Activated CD8-positive, alpha-beta T cell treated with anti-CD3 and anti-CD28 coated beads, Interleukin-2, amount 10 ng/mL, durations not matched to agents 7 days and 5 days (primary cell): ENCODE measurements at places on chromosomes 12 and 14. TPM values are rescaled to one million over a fixed set of nuclear protein-coding genes. Genes with fewer than 3 reads are reported as not detected.

DNA sequence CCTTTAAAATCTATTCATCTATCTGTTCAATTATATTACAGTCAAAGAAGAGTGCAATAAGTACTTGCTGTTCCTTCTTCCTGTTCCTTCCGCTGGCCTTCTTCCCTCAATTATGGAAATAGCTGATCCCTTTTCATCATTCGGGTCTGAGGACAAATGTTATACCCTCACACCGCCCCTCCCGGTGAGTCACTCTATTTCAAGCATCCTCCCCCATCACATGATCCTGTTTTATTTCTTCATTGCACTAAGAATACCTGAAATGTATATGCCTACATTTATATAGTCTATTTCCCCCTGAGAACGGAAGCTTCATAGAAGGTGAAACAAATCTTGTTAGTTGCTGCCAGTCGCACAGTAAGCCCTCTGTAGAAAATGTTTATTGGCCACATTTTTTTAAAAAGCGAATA lies 2.5 kb downstream of the SLC38A1 start:
- peak; percentile 58 for DNase-seq
- peaks cover 35% of the 10 kb centered on the region for H3K36me3 ChIP-seq
- H3K27ac ChIP-seq, result no peak overlapping the region

Gene LRP6
- 0.08 TPM for total RNA-seq

DNA sequence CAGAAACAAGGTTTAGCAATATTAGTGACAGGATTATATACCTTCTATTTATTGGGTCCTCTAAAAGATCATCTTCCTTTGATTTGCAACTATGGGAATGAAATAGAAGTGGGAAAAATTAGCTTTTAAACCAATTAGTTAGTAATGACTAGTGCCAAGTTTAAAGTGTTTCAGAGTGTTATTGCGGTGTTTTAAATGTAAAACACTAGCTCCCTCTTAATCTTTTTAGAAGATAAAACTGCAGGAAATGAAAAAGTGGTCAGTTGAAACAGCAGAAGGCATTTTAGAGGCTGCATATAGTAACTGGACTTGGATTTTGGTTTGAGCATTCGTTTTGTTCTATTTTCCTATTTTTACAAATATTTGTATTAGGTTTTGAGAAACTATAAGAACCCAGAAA lies 286.2 kb downstream of the RAD51B start:
- no peak overlapping the region for H3K27ac ChIP-seq
- H3K36me3 ChIP-seq, result peaks cover 10% of the 10 kb centered on the region
- DNase-seq, result no peak
- H3K27me3 ChIP-seq, result no peaks in the 10 kb centered on the region

- H3K36me3 ChIP-seq, result no peaks in the 10 kb centered on the region
- H3K27ac ChIP-seq, result no peak overlapping the region
- no peak overlapping the region for H3K4me3 ChIP-seq
- H3K4me1 ChIP-seq, result no peaks in the 10 kb centered on the region
These were observed 35.8 kb downstream of the OTX2 start for GRCh38 chr14:56774503-56774902.

Gene BIN2
- total RNA-seq, result 161 TPM

GRCh38 chr12:118925407-118925806 lies 55.9 kb upstream of the SRRM4 start:
- no peaks in the 10 kb centered on the region for H3K4me1 ChIP-seq
- no peaks in the 10 kb centered on the region for H3K36me3 ChIP-seq
- no peaks in the 10 kb centered on the region for H3K27me3 ChIP-seq
- H3K27ac ChIP-seq, result no peak overlapping the region
- no peak overlapping the region for H3K4me3 ChIP-seq
- no peak for DNase-seq

Gene MYH6
- total RNA-seq, result not detected

Gene C12orf54
- not detected for total RNA-seq

Gene SLC4A8
- 12.6 TPM for total RNA-seq

DNA sequence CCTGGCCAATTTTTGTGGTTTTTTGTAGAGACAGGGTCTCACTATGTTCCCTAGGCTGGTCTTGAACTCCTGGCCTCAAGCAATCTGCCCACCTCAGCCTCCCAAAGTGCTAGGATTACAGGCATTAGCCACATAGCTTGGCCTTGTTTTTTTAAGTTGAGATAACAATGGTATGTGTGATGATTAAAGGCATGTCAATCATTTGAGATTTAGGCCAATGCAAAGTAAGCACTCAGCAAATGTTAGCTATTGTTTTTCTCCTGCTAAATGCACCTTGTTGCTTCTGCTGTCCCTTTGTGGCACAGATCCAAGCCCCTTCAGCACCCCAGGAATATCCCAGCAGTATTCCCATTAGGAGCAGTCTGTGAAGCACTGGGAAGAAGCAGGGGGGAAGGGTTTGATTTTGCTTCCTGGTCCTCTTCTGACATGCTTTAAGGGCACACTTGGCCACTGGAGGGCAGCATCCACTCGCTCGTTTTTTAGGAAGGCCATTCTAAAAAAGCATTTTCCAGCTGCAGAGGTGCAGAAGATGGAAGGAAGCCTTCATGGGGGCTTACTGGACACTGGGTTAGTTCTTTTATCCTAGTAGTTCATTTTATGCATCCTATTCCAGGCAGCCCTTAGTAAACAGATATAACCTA lies 70.2 kb upstream of the ZFP36L1 start:
- H3K36me3 ChIP-seq, result peaks cover 8% of the 10 kb centered on the region
- H3K27me3 ChIP-seq, result no peaks in the 10 kb centered on the region
- peaks cover 2% of the 10 kb centered on the region for H3K4me1 ChIP-seq
- peak; percentile 84 for DNase-seq

Gene NDUFA9
- 112 TPM for total RNA-seq

Gene FAM161B
- 1.7 TPM for total RNA-seq

DNA sequence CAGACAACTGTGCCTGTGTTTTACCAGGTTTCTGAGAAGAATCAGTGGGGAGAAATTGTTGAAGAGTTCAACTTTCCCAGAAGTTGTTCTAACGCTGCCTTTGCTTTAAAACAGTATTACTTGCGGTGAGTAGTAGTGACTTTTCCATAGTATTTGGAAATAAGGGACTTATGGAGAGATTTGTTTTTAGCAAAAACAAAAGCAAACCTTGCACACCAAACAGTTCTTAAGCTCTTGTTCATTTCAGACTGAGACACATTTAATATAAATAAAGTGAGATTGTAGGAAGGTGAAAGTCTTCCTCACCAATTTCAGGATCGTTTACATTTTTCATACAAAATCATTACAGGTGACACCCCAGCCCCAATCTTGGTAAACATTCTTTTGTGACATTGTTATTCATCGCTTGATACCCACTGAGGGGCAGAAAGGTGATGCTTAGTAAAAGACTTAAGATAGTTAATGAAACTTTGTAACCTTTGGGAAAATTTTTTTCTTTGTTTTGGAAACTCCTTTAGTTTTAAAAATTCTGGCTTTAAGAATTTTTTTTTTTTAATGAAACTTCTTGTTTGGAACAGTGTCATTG lies 1.8 kb downstream of the ARID2 start:
- H3K27me3 ChIP-seq, result no peaks in the 10 kb centered on the region
- H3K27ac ChIP-seq, result peak overlapping the region; percentile 88
- no peak for DNase-seq
- H3K36me3 ChIP-seq, result peaks cover 48% of the 10 kb centered on the region
- H3K4me1 ChIP-seq, result peaks cover 26% of the 10 kb centered on the region
- H3K4me3 ChIP-seq, result peak overlapping the region; percentile 100

DNA sequence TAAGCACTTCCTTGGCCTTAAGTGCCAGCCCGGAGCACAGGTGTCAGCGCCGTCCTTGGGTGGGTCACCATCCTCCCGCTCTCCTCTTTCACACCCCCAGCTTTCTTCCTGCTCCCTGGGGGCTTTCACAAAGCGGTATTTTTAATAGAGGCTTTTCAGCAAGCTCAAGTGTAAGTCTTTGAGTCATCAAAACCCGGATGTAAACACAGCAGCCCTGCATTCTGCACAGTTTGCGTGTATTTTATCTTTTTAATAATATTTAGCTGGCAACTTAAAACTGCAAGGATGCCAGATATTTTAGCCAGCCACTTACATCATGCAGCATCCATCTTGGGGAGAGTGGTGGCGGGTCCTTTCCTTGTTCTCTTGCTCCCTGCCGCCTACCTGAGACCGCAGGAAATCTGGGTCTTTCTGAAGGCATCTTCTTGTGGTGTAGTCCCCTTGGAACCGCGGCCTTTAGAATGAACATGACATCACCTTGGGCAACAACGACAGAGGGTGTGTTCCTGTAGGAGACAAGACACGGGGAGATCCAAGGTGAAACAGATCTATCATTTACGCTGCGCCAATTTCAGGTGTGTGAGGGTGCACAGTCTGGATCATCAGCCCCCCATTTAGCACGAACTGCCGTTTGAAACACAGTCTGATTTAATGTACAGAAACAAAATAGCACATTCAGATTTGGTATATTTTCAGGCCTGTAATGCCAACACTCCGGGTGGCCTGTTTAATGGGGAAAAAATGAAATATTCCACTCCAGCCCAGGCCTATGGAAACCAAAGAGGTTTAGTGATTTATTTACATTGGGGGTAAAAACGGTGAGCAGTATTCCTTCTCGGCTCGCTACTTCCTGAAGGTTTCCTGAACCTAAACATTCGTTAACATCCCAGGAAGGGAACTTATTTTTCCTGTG lies 12.5 kb upstream of the IRF2BPL start:
- DNase-seq, result no peak
- H3K36me3 ChIP-seq, result peaks cover 5% of the 10 kb centered on the region
- no peaks in the 10 kb centered on the region for H3K27me3 ChIP-seq
- H3K27ac ChIP-seq, result peak overlapping the region; percentile 97
- H3K4me1 ChIP-seq, result peaks cover 90% of the 10 kb centered on the region

GRCh38 chr12:89307474-89308253 lies 44.6 kb downstream of the DUSP6 start:
- no peak overlapping the region for H3K27ac ChIP-seq
- H3K4me1 ChIP-seq, result peaks cover 35% of the 10 kb centered on the region
- DNase-seq, result no peak
- H3K27me3 ChIP-seq, result no peaks in the 10 kb centered on the region

Gene NIN
- 104 TPM for total RNA-seq

Gene SDSL
- total RNA-seq, result 0.37 TPM

Gene TPPP2
- total RNA-seq, result not detected

GRCh38 chr14:22606380-22606779 lies 8.3 kb downstream of the ABHD4 start:
- DNase-seq, result no peak
- peaks cover 5% of the 10 kb centered on the region for H3K4me1 ChIP-seq
- no peaks in the 10 kb centered on the region for H3K27me3 ChIP-seq

DNA sequence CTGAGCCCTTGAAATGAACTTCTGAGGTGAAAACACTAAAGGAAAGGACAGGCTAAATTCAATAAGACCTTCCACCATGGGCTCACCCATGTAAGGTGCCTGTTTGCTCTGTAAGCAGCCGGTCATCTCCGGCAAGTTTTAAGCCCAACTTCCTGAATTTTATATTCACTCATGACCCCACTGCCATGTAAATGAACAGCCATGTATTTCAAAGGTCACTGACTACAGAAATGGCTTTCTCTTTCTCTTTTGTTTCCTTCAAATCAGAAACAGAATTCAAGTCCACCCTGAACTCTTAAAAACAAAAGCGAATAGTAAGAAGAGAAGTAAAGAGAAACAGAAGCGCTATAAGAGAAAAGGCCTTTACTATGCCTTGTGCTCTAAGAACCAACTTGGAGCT lies 61.7 kb upstream of the OVCH1 start:
- peaks cover 2% of the 10 kb centered on the region for H3K27me3 ChIP-seq
- H3K36me3 ChIP-seq, result no peaks in the 10 kb centered on the region
- no peak for DNase-seq
- peaks cover 6% of the 10 kb centered on the region for H3K4me1 ChIP-seq

Gene FAM90A1
- 0.10 TPM for total RNA-seq

GRCh38 chr14:105097794-105098127 lies 32.5 kb upstream of the GPR132 start:
- H3K4me1 ChIP-seq, result peaks cover 8% of the 10 kb centered on the region
- no peak for DNase-seq
- H3K27ac ChIP-seq, result no peak overlapping the region
- no peak overlapping the region for H3K4me3 ChIP-seq

GRCh38 chr14:50762931-50763300 lies 68.0 kb downstream of the NIN start:
- DNase-seq, result no peak
- H3K4me1 ChIP-seq, result no peaks in the 10 kb centered on the region
- peaks cover 62% of the 10 kb centered on the region for H3K36me3 ChIP-seq
- H3K4me3 ChIP-seq, result no peak overlapping the region
- no peak overlapping the region for H3K27ac ChIP-seq
- H3K27me3 ChIP-seq, result no peaks in the 10 kb centered on the region

- DNase-seq, result no peak
- H3K27me3 ChIP-seq, result no peaks in the 10 kb centered on the region
- no peak overlapping the region for H3K27ac ChIP-seq
- no peaks in the 10 kb centered on the region for H3K36me3 ChIP-seq
- H3K4me3 ChIP-seq, result no peak overlapping the region
These were observed 9.9 kb downstream of the ULK1 start for GRCh38 chr12:131904346-131904745.

- H3K27ac ChIP-seq, result no peak overlapping the region
- H3K4me1 ChIP-seq, result no peaks in the 10 kb centered on the region
- H3K4me3 ChIP-seq, result no peak overlapping the region
These were observed 146.1 kb upstream of the NOS1 start for GRCh38 chr12:117507548-117507947.
